ENCODE measurements at places on chromosomes 13 and 19. TPM values are rescaled to one million over a fixed set of nuclear protein-coding genes. Genes with fewer than 3 reads are reported as not detected.

KLF12 gene
- 2.8 TPM for total RNA-seq

SIGLEC8 gene
- not detected for total RNA-seq

CUL4A gene
- total RNA-seq, result 62.1 TPM

EPSTI1 gene
- total RNA-seq, result 1.3 TPM

MEF2B gene
- total RNA-seq, result under 0.01 TPM

TMEM150B gene
- not detected for total RNA-seq

LYPD3 gene
- total RNA-seq, result 0.22 TPM

PDE4C gene
- under 0.01 TPM for total RNA-seq

ZNF382 gene
- total RNA-seq, result 4.6 TPM

CEACAM7 gene
- 0.44 TPM for total RNA-seq

CASP14 gene
- not detected for total RNA-seq

OR7A5 gene
- not detected for total RNA-seq

CTU1 gene
- total RNA-seq, result 7.3 TPM

PTPRH gene
- under 0.01 TPM for total RNA-seq

KL gene
- total RNA-seq, result under 0.01 TPM

ZNF471 gene
- total RNA-seq, result 0.65 TPM

BCAM gene
- total RNA-seq, result 34.3 TPM

TUBA3C gene
- total RNA-seq, result not detected

ZNF681 gene
- total RNA-seq, result 1.8 TPM

TPTE2 gene
- not detected for total RNA-seq

MAB21L1 gene
- not detected for total RNA-seq
